ENCODE measurements at places on chromosomes 7 and 10.

- no peak for DNase-seq
Measured at GRCh38 chr10:50550291-50550839, 73.4 kb downstream of the SGMS1 start.

DNA sequence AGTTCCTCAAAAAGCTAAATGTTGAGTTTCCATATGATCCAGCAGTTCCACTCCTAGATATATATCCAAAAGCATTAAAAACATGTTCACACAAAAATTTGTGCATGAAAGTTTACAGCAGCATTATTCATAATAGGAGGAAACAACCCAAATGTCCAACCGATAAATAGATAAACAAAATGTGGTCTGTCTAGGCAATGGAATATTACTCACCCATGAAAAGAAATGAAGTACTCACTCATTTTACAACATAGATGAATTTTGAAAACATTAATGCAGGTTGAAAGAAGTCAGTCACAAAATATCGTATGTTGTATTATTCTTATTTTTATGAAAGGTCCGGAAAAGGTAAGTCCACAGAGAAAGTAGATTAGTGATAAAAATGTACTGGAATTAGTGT, 34.0 kb downstream of the BMPR1A start:
- no peak for DNase-seq

- DNase-seq: peak; percentile 23
Measured at GRCh38 chr7:44257618-44258422, 57.0 kb downstream of the YKT6 start.

DNA sequence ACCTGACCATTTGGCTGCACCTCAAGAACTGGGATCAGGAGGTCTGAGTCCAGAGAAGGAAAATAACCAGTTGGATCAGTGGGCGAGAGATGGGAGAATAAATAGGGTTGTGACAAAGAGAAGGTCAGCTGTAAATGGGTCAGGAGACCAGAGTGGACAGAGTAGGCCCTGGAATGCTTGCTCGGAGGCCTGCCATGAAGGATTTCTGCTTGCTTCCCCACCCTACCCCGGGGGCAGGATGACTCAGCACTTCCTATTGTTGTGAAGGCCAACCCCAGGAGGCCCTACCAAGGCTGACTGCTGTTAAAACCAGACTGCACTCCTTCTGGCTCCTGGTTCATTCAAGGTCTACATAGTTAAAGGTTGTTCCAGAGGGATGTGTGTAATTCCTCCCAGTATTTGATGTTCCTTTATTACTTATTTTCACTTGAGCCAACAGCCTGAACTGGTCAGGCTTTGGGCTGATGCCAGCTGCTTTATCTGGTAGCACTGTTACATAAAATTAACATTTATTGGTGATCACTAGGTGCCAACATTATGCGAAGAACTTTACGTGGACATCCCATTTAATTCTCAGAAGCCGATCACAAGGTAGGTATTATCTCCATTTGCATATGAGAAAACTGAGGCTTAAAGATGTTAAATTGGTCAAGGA, 27.3 kb upstream of the IFRD1 start:
- DNase-seq: no peak

DNA sequence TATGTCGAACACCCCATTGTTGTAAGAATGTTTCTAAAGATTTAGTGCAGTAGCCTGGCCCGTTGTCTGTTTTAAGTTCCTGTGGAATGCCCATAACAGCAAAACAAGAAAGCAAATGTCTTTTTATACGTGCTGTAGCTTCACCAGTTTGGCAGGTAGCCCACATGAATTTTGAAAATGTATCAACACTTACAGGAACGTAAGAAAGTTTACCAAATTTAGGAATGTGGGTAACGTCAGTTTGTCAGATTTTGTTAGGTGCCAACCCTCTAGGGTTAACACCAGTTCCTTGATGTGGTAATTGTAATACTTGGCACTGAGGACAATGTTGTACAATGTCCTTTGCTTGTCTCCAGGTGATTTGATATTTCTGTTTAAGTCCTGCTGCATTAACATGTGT, 3.2 kb upstream of the GIMAP4 start:
- no peak for DNase-seq

DNA sequence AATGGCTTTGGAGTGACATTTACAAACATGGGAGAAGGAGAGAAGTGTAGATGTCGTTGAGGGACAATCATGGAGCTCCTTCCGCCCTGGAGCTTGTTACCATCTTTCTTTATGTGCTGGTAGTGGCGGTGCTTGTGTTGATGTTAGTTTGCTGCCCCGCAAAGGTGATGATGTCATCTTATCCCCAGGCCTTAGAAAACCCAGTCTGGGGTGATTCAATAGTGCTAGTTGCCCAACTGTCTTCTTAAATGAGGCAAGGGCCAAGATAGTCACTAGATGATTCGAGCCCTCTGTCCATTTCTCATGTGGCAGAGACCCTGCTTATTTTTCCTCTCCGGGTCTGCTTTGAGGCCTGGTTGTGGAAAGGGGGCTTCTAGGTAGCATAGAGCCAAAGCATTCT, 277.4 kb downstream of the CCSER2 start:
- DNase-seq: no peak

DNA sequence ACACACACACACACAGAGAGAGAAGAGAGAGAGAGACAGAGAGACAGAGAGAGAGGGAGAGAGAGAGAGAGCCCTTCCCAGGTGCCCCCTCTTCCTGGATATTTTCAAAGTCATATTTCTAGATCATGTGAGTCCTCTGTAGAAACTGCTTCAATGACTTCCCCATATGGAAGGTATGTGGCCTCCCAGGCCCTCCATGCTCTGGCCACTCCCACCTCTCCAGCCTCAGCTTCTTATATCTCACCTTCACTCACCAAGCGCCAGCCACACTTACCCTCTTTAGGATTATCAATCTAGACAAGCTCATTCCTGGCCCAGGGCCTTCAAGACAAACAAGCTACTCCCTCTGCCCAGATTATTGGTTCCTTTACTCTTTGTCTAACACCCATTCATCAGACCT, 259.7 kb downstream of the MTERF1 start:
- no peak for DNase-seq

Data from activated CD8-positive, alpha-beta memory T cell treated with anti-CD3 and anti-CD28 coated beads for 1 hour (primary cell).